ENCODE measurements at places on chromosomes 6 and 20.

DNA sequence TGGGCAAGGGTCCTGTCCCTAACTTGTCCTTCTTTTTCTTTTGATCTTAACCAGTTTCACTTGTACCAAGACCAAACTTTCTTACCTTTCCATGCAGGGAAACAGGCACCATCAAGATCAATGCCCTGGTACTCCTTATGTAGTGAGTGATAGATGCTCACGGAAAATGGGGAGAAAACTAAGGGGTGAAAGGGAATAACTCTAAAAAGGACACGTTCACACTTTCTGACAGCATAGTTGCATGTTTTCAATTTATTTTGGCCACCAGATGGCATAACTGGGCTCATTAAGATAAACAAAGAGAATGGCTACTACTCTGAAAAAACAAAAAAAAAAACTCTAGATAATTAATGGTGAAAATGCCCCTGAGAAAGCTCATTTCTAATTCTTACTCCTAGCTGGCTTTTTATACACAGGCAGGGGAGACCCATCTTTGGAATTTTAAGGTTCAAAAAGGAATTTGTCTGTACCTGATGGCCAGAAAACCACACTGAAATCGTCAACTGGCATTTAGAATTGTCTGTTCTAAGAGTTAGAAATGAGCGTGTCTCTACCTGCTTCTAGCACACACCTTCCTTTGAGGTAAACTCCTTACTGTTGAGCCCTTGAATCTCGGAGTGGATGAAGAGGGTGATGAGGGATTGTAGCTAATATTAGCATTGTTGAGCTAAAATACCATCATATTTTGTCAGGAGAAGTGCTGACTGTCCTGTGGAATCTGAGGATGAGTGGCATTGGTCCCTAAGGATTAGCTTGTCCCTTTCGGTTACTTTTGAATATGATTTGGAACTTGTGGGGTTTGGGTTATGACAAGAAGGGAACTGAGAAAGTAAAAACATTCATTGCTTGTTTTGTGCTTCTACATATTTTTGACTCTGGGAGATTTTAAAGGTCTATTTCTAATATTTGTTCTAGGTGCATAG lies 62.2 kb upstream of the DDR1 start:
- no peak for DNase-seq

DNA sequence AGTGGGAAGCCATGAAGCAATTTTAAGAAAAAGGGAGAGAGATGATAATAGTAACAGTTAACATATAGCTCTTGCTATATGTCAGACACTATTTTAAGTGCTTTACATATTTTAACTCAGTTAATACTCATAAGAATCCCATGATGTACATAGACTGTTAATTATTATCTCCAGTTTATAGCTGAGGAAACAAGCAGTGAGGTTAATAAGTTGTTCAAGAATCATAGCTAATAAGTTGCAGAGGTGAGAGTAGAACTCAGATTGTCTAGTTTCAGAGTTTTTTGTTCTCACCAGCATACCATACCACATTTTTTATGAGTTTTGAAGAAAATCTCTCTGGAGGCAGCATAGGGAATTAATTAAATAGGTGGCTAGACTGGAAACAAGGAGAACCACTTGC lies 144.6 kb upstream of the MMS22L start:
- DNase-seq, result no peak

DNA sequence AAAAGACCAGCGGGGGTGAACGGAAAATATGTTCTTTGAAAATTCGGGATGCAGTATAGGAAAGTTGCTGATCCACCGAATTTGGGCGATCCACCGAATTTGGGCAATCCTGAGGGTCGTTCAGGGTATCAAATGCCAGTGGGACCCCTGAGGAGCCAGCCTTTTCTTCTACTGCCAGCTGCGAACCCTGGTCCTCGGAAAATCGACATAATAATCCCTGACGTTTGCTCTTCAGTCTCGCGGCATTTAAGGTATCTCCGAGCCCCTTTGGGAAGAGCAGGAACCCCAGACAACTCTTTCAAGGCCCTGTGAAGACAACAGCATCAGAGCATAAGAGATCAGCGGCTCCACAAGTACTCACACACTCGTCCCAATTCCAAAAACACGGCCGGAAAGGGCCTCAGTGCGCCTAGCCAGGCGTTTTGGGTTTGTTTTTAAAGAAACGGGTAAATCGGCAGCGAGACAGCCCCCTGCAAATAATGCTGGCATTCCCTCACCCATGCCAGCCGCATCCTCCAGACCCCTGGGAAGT lies 1.0 kb downstream of the SIM1 start:
- no peak for DNase-seq

- DNase-seq, result no peak
Observed at GRCh38 chr6:80336911-80337310, 230.4 kb downstream of the BCKDHB start.

GRCh38 chr6:159461266-159461665 lies 231.8 kb downstream of the SOD2 start:
- DNase-seq, result no peak

GRCh38 chr20:47785854-47786764 lies 828 bp upstream of the SULF2 start:
- no peak for DNase-seq

DNA sequence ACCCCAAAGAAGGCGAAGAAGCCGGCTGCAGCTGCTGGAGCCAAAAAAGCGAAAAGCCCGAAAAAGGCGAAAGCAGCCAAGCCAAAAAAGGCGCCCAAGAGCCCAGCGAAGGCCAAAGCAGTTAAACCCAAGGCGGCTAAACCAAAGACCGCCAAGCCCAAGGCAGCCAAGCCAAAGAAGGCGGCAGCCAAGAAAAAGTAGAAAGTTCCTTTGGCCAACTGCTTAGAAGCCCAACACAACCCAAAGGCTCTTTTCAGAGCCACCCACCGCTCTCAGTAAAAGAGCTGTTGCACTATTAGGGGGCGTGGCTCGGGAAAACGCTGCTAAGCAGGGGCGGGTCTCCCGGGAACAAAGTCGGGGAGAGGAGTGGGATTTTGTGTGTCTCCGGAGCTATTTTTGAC lies 69.6 kb downstream of the HFE start:
- DNase-seq, result no peak

- DNase-seq, result no peak
Observed at GRCh38 chr6:39706819-39707335, 18.3 kb downstream of the KIF6 start.

All from thoracic aorta (tissue), 2 donors.